ENCODE measurements at places on chromosomes 4 and X.

GRCh38 chr4:179586460-179586859 is 2144.2 kb upstream of the AGA start:
- no peak for DNase-seq

GRCh38 chr4:20391198-20391597 is 139.5 kb downstream of the SLIT2 start:
- no peak for DNase-seq

GRCh38 chr4:155889946-155890345 is 13.6 kb upstream of the TDO2 start:
- DNase-seq = no peak

DNA sequence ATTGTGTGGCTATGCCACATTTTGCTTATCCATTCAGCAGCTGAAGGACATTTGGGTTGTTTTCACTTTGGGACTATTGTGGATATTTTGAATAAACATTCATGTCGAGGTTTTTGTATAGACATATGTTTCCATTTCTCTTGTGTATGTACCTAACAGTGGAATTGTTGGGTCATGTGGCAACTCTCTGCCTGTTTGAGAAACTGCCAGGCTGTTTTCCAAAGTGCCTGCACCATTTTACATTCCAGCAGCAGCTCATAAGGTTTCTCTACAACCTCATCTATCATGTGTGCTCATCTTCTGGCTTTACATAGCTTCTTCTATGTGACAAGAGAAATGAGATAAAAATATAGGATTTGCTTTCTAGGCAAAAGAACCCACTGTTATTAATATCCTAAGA is 29.5 kb upstream of the TSPAN5 start:
- no peak for DNase-seq

GRCh38 chr4:8819019-8819418 is 52.6 kb downstream of the HMX1 start:
- no peak for DNase-seq

DNA sequence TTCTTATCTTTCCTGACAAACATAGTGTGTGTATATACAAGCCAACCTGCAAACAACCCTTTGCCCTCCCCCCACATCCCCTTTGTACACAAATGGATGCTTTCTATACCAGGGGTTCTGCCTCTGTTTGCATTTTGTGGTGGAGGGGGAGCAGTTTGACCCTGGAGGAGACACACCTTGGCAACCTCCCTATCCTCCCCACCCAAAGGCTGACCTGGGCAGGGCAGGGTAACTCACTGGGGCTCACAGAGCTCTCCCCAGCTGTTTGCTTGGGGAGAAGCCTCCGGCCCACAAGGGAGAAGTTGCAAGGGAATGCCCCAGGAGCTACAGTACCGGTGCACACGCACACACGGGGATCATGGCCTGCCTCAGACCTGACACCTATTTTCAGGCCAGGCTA is 372.6 kb downstream of the BCOR start:
- DNase-seq = no peak

GRCh38 chr4:88799900-88800299 is 102.3 kb upstream of the NAP1L5 start:
- no peak for DNase-seq

DNA sequence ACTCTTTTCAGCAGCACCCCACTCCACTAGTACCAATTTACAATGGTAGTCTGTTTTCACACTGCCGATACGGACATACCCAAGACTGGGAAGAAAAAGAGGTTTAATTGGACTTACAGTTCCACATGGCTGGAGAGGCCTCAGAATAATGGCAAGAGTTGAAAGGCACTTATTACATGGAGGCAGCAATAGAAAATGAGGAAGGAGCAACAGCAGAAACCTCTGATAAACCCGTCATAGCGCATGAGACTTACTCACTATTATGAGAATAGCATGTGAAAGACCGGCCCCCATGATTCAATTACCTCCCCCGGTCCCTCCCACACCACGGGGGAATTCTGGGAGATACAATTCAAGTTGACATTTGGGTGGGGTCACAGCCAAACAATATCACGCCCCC is 34.1 kb upstream of the MAGEA4 start:
- DNase-seq = no peak

DNA sequence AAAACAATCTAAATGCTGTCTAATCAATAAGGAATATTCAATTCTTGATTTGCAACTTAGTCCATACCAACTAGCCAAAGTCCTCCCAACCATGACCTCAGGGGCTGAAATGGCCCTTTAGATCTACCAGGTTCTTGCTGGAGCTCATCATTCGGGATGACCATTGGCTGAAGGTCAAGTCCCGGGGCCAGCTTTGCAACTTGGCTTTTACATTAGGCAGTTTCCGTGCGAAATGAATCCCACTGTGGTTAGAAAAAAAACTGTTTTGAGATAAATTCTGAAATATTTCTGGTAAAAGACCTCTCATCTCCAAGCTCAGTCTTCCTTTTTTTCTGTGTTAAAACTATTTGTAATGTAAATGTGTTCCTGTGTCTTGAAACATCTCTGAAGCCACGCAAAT is 178.6 kb downstream of the TENM3 start:
- DNase-seq = no peak

- no peak for DNase-seq
Measured at GRCh38 chrX:29634516-29634915, 580.8 kb upstream of the MAGEB2 start.

DNA sequence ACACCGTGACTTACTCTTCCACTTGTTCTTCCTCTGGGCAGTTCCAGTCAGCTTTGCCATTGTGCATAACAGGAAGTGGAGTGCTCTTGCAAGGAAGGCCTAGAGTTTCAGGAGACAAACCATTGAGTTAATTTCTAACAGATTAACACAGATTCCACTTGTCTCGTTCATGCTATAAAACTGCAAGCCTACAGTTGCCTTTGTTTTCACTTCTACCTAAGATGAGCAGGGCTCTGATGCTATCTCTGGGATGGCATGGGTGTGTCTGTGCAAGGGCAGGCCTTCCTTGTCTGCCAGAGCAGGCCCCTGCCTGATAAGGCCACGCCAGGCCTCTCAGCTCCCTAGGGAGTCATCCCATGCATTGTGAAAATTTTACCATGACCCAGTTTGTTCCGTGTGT is 67.7 kb upstream of the PGRMC2 start:
- no peak for DNase-seq
